ENCODE measurements at places on chromosomes 7 and 10.

DNA sequence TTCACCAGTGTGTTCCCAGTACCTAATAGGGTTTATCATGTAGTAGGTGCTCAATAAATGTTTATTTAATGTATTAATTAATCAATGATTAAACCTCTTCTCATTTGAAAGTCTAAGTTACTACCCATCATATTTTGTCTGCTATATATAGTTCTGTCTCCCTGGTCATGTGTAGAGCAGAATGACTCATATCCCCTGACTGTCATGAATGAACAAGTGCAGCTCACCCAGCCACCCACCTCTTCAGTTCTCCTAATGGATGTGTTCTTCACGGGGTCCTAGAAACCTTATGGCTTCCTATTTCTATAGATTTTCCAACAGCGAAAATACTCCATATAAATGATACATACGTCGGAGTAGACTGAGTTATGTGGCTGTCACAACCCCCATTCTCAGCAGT lies 64.5 kb downstream of the HIF1AN start:
- DNase-seq, result no peak

GRCh38 chr7:81886211-81886764 lies 116.4 kb upstream of the HGF start:
- no peak for DNase-seq

- DNase-seq, result no peak
These were observed 19.7 kb downstream of the BNIP3 start for GRCh38 chr10:131961777-131962662.

- DNase-seq, result no peak
These were observed 12.8 kb upstream of the GPR85 start for GRCh38 chr7:113099284-113099919.

DNA sequence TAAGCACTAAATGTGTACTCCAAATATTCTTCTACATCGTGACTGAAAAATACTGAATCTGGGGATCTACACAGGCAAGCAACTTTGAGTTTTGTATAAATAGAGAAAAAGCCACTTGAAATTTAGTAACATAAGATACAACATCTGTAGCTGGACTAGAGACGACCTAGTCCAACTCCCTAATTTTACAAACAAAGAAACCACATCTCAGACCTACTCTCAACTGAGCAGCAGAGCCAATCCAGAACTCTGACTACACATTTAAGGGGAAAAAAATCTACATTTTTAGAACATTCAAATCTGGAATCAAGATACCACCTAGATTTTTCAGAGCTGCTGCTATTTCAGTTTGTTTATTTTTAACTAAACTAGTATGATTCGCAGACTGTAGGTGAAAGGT lies 88.9 kb downstream of the CABCOCO1 start:
- DNase-seq, result no peak

DNA sequence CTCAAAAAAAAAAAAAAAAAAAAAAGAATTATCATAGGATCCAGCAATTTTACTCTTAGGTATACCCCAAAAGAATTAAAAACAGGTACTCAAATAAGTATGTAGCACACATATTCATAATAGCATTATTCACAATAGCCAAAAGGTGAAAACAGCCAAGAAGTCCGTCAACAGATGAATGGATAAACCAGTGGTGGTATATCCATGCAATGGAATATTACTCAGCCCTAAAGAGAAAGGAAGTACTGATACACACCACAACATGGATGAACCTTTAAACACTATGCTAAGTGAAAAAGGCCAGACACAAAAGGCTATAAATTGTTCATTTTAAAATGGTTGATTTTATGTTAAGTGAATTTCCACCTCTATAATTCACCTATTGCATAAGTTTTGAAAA lies 804.8 kb upstream of the AUTS2 start:
- no peak for DNase-seq

GRCh38 chr10:43970717-43971116 lies 322.0 kb upstream of the ZNF32 start:
- DNase-seq, result no peak

- DNase-seq, result no peak
These were observed 13.0 kb downstream of the DUSP5 start for GRCh38 chr10:110510730-110511129.

- DNase-seq, result no peak
These were observed 41.7 kb downstream of the ZWINT start for GRCh38 chr10:56319386-56319785.

DNA sequence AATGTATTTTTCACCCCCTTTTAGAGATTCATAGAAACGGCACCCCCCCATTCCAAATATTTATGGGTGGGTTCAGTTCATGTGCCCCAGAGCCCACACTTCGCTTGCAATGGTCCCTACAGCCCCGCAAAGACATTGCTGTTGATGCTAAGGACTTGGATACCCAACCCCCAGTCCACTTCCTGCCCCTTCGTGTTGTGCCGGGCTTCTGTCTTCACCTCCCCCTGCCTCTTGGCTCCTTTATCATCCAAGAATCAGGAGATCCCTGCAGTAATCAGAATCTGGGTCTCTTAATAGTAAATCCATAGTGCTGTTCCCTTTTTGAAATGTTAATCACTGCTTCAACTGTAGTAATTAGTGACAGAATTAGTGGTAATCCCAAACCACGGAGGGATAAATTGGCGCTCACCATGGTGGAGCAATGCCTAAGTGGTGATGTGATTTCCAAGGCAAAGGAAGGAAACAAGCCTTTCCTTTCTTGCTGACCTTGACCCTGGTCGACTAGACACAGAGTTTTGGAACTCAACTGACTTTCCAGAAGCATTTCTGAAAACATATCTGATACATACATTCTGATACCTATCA lies 67.7 kb downstream of the HK1 start:
- DNase-seq, result no peak

GRCh38 chr7:44100458-44101302 lies 3.5 kb upstream of the AEBP1 start:
- no peak for DNase-seq

GRCh38 chr10:100826031-100826651 lies 80.8 kb downstream of the PAX2 start:
- DNase-seq, result no peak

- DNase-seq, result no peak
These were observed 217.5 kb downstream of the SFMBT2 start for GRCh38 chr10:7193369-7193768.

DNA sequence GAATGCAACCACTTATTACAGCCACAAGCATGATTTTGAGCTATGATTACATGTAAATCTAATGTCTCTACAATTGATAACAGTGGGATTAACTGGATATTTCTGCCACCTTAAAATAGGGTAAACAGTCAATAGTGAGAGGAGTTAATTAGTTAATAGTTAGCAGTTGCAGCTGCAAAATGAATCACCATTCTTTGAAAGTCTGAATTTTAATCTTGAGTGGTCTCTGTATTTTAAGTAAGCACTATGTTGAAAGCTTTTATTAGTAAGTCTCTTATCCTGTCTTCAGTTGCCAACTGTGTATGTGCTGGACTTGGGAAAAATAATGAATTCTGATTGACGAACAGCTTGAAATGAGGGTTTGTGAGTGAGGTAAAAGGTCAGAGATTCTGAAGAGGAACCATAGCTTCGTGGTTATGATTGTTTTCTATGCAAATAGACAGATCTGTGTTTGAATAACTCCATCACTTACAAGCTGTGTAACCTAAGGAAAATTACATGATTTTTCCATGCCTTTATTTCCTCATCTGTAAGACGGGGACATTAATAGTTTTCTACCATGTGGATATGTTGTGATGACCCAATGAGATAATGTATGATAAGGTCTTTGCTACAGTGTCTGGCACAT lies 75.2 kb downstream of the RNLS start:
- DNase-seq, result no peak

GRCh38 chr10:79413196-79413595 lies 32.2 kb downstream of the ZCCHC24 start:
- no peak for DNase-seq

Measured in LoVo (cell line).